Tibial nerve (tissue), 4 donors: ENCODE measurements at places on chromosomes 2 and 18. TPM values are rescaled to one million over a fixed set of nuclear protein-coding genes. Genes with fewer than 3 reads are reported as not detected.
A peak's percentile ranks its signal among the peaks of the same experiment; 100 is the strongest.

Gene TMEFF2
- not detected for total RNA-seq

Gene MDH1
- total RNA-seq: 148 TPM

Gene FBXO15
- total RNA-seq: 1.5 TPM

Gene UNC80
- not detected for total RNA-seq

Gene SNRNP27
- total RNA-seq: 77.1 TPM

Gene DLX2
- total RNA-seq: not detected

Gene ST8SIA3
- not detected for total RNA-seq

Gene LAMA1
- total RNA-seq: 1.2 TPM

Gene NEU2
- not detected for total RNA-seq

Gene TUBA3E
- not detected for total RNA-seq

DNA sequence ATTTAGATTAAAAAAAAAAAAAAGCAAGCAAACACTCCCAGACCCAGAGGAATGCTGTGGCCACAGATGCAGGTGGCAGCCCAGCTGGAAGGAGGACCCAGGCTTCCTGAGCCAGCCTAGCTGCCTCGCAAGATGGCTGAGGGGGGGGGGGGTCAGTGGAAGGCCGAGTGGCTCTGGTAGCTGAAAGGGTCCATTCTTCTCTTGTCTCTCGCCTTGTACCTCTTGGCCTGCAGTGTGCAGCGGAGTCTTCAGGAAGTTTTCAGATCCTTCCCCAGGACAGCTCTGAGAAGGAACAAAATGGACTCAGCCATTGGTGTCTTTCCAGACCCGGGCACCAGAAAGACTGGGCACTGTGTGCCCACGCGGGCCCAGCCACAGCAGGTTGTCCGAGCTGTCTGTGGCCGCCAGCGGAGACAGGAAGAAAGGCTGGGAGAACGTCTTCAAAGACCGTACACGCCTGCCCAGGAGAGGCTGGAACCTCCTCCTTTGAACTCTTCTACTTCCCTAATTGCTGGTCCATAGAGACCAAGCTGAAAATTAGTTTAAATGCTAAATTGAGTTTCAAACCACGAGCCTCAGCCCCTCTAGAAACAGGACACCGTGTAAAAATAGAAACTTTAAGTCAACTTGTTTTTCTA lies 21.3 kb downstream of the APCDD1 start:
- H3K4me3 ChIP-seq: no peak overlapping the region
- no peak for DNase-seq
- no peaks in the 10 kb centered on the region for H3K4me1 ChIP-seq
- H3K27me3 ChIP-seq: no peaks in the 10 kb centered on the region

- no peaks in the 10 kb centered on the region for H3K36me3 ChIP-seq
- H3K27me3 ChIP-seq: no peaks in the 10 kb centered on the region
- no peak overlapping the region for H3K4me3 ChIP-seq
- no peak overlapping the region for H3K27ac ChIP-seq
These were observed 499.0 kb downstream of the TMX3 start for GRCh38 chr18:68215931-68216330.

GRCh38 chr18:42649331-42650035 lies 466.0 kb downstream of the RIT2 start:
- no peaks in the 10 kb centered on the region for H3K36me3 ChIP-seq
- H3K4me3 ChIP-seq: no peak overlapping the region
- H3K27ac ChIP-seq: no peak overlapping the region
- no peaks in the 10 kb centered on the region for H3K4me1 ChIP-seq
- no peaks in the 10 kb centered on the region for H3K27me3 ChIP-seq
- no peak for DNase-seq

DNA sequence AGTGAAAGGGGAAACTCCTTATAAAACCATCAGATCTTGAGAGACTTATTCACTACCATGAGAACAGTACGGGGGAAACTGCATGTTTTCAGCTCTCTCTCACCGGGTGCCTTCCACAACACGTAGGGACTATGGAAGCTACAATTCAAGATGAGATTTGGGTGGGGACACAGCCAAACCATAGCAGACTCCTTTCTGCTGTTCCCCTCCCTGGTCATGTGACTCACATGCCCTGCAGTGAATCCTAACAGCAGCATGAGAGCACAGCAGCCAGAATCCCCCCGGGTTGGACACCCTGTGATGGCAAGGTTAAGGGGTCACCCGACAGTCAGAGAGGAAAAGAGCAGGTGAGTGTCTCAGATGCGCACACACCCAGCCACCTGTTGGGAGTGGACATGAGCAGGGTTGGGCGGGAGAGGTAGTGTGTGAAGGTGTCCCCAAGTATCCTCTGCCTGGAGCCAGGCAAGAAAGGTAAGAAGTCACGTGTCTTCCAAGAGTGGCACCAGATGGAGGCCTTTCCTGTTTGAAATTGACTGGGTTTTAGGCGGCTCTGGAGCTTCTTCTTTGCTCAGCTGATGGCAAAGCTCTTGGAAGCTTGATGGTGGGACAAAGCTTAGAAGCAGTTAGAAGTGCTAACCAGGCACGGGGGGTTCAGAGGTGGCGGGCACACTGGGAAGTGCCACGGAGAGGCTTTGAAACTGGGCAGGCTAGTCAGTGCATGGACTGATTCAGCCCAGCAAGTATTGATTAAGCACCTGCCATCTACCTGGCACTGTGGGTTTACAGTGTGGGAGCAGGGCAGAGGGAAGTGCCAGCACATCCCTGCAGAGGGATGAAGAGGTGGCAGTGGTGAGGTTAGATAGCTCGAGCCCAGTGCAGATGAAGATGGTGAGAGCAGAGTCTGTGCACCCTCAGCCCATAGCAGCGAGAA lies 68.7 kb downstream of the RHOB start:
- no peaks in the 10 kb centered on the region for H3K27me3 ChIP-seq
- H3K36me3 ChIP-seq: no peaks in the 10 kb centered on the region
- peak overlapping the region; percentile 97 for H3K27ac ChIP-seq
- peaks cover 16% of the 10 kb centered on the region for H3K4me1 ChIP-seq
- no peak overlapping the region for H3K4me3 ChIP-seq
- DNase-seq: no peak

- peak overlapping the region; percentile 73 for H3K4me3 ChIP-seq
- H3K27me3 ChIP-seq: no peaks in the 10 kb centered on the region
- peak overlapping the region; percentile 81 for H3K27ac ChIP-seq
These were observed 8.5 kb downstream of the HES6 start for GRCh38 chr2:238231251-238231793.

DNA sequence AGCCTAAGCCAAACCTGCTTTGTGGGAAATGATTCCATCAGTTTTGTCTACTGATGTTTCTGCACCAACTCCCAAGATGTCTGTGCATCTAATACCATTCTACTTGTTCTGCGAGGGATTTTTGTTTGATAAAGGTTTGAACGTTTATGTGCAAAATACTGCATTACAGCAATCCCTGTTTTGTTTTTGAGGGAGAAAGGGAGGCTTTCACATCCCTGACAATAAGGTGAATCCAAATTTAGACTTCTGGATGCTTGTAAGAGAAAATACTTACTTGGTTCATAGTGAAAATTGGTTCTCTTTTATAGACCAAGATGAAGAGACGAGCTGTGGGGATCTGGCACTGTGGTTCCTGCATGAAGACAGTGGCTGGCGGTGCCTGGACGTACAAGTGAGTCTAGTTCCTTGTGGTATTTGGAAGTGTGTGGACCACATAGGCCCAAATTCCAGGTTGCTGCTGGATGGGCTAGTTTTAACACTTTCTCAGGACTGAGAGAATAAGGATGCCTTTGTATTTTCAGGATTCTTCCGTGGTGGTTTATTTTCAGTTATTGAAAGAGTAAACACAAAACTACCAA lies 1.1 kb downstream of the RPL37A start:
- H3K4me3 ChIP-seq: peak overlapping the region; percentile 68
- H3K27ac ChIP-seq: peak overlapping the region; percentile 89
- DNase-seq: no peak
- no peaks in the 10 kb centered on the region for H3K4me1 ChIP-seq
- H3K36me3 ChIP-seq: no peaks in the 10 kb centered on the region

- no peak for DNase-seq
- no peaks in the 10 kb centered on the region for H3K27me3 ChIP-seq
- H3K36me3 ChIP-seq: no peaks in the 10 kb centered on the region
- H3K27ac ChIP-seq: no peak overlapping the region
These were observed 38.5 kb upstream of the ATP8B1 start for GRCh38 chr18:57841568-57841967.

- no peaks in the 10 kb centered on the region for H3K4me1 ChIP-seq
- H3K27me3 ChIP-seq: no peaks in the 10 kb centered on the region
- no peak overlapping the region for H3K4me3 ChIP-seq
- H3K36me3 ChIP-seq: no peaks in the 10 kb centered on the region
These were observed 14.2 kb upstream of the CLASP1 start for GRCh38 chr2:121663434-121663833.

GRCh38 chr2:35292199-35292598 lies 1063.4 kb upstream of the CRIM1 start:
- no peaks in the 10 kb centered on the region for H3K27me3 ChIP-seq
- DNase-seq: no peak
- no peaks in the 10 kb centered on the region for H3K36me3 ChIP-seq

GRCh38 chr18:3715231-3716080 lies 265.5 kb downstream of the TGIF1 start:
- no peaks in the 10 kb centered on the region for H3K27me3 ChIP-seq
- H3K27ac ChIP-seq: no peak overlapping the region
- no peaks in the 10 kb centered on the region for H3K36me3 ChIP-seq
- no peak for DNase-seq
- no peak overlapping the region for H3K4me3 ChIP-seq
- peaks cover 5% of the 10 kb centered on the region for H3K4me1 ChIP-seq

DNA sequence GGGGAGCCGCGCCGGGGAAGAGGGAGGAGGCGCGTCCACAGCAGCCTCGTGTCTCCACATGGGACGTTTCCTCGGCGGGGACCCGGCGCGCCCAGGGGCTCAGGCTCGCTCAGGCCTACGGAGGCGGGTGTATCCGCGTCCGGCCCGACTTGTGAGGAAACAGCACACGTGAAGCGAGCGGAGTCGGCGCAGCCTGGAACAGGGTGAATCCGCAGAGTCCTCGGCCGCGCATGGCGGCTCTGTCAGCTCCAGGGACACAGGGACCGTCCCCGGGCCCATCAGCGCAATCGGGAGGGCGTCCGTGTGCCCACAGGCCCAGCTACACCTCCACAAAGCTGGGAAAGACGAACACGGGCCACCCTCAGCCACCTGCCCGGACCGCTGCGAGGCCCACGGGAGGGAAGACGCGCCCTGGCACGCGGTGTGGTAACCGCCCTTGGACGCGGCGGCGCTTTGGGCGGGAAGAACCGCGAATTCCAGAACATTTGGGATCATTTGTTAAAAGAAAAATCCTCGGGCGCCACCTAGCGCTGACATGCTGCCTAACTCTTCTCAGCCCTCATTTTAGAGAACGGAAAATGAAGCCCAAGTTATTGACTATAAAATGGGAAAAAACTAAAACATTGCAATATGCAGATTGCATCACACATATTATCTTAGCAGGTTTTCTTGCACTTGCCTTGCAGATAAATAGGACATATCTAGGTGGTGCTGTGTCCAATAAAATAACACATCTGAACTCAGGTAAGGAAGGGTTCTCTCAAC lies 40.4 kb downstream of the TMEM18 start:
- no peaks in the 10 kb centered on the region for H3K36me3 ChIP-seq
- no peak overlapping the region for H3K27ac ChIP-seq
- H3K27me3 ChIP-seq: no peaks in the 10 kb centered on the region
- peaks cover 7% of the 10 kb centered on the region for H3K4me1 ChIP-seq
- H3K4me3 ChIP-seq: peak overlapping the region; percentile 26

DNA sequence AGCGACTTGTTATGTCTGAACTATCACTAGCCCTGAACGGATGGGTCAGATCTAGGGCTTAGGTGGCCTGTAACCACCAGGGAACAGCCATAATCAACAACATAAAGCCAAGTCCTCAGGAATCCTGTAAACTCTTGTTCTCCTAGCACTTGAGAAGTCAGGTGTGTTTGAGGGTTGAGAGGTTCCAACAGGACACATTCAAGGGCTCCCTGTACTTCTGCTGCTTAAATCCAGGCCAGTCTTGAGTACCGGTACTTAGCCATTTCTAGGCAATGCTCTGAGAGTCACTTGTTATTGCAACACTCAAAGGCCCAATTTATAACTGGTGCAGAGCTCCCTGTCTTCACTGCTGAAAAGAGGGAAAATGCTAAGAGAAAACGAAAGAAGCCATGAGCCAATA lies 21.6 kb upstream of the SLC40A1 start:
- no peaks in the 10 kb centered on the region for H3K4me1 ChIP-seq
- H3K27ac ChIP-seq: no peak overlapping the region
- DNase-seq: no peak
- no peaks in the 10 kb centered on the region for H3K27me3 ChIP-seq
- H3K36me3 ChIP-seq: no peaks in the 10 kb centered on the region
- no peak overlapping the region for H3K4me3 ChIP-seq

DNA sequence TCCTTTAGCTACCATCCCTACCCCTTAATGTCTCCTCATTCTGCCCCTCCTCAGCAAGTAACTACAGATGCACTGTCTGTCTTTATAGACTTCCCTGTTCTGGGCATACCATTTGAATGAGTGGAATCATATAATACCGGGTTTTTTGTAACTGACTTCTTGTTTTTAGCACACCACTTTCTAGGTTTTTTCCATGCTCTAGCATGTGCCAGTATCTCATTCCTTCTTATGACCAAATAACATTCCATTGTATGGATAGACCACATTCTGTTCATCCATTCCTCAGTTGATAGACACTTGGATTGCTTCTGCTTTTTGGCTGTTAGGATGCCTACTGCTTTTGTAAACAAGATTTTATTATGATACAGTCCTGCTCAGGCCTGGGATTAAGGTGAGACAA lies 154.7 kb downstream of the TSN start:
- DNase-seq: no peak
- no peak overlapping the region for H3K4me3 ChIP-seq
- H3K4me1 ChIP-seq: no peaks in the 10 kb centered on the region
- no peak overlapping the region for H3K27ac ChIP-seq

GRCh38 chr2:75589391-75590105 lies 28.8 kb upstream of the EVA1A start:
- DNase-seq: no peak
- H3K27me3 ChIP-seq: no peaks in the 10 kb centered on the region
- no peaks in the 10 kb centered on the region for H3K4me1 ChIP-seq

GRCh38 chr18:36947820-36948348 lies 119.0 kb downstream of the KIAA1328 start:
- H3K4me1 ChIP-seq: no peaks in the 10 kb centered on the region
- H3K27ac ChIP-seq: no peak overlapping the region
- no peak for DNase-seq
- no peaks in the 10 kb centered on the region for H3K27me3 ChIP-seq
- H3K4me3 ChIP-seq: no peak overlapping the region

DNA sequence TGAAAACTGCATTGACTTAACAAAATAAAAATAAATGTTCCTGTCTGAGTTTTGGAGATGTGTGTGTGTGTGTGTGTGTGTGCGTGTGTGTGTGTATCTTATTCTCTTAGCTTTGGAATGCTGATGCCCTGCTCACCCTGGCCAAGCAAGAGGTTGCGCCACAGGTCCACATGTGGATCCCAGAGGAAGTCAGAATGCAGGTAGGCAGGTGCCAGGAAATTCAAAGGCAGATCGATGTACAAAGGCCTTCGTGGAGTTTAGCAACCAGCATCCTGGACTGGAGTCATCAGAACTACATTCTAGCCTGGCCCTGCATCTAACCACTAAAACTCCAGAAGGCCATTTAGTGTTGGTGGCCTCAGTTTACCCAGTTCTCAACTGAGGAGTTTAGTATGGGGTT lies 12.4 kb downstream of the G6PC2 start:
- no peaks in the 10 kb centered on the region for H3K36me3 ChIP-seq
- no peak for DNase-seq
- no peak overlapping the region for H3K4me3 ChIP-seq
- H3K27ac ChIP-seq: no peak overlapping the region
- H3K27me3 ChIP-seq: no peaks in the 10 kb centered on the region
